Right renal cortex interstitium (tissue), 3 donors: ENCODE measurements at places on chromosomes 13 and 19. TPM values are rescaled to one million over a fixed set of nuclear protein-coding genes. Genes with fewer than 3 reads are reported as not detected.

GRCh38 chr19:2729943-2730818 is 9.0 kb upstream of the DIRAS1 start:
- no peak for DNase-seq

GRCh38 chr19:52007451-52007805 is 583 bp downstream of the ZNF615 start:
- DNase-seq, result no peak

DNA sequence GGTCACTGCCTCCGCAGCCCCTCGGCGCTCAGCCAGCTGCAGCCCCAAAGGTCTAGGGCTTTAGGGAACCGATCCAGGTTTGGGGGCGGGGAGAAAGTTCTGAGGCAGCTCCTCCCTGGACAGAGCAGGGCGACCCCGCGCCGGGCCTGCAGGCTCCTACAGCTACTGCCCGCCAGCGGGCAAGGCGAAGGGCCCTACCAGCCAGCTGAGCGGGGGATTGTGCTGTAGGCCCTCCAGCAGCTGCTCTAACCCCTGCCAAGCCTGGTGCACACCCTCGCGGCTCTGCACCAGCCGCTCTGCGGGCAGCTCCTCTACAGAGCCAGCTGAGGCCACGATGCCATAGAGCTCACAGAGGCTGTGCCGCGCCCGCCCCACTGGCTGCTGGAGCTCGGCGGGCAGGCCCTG is 14.0 kb downstream of the PLIN4 start:
- DNase-seq, result no peak

DNA sequence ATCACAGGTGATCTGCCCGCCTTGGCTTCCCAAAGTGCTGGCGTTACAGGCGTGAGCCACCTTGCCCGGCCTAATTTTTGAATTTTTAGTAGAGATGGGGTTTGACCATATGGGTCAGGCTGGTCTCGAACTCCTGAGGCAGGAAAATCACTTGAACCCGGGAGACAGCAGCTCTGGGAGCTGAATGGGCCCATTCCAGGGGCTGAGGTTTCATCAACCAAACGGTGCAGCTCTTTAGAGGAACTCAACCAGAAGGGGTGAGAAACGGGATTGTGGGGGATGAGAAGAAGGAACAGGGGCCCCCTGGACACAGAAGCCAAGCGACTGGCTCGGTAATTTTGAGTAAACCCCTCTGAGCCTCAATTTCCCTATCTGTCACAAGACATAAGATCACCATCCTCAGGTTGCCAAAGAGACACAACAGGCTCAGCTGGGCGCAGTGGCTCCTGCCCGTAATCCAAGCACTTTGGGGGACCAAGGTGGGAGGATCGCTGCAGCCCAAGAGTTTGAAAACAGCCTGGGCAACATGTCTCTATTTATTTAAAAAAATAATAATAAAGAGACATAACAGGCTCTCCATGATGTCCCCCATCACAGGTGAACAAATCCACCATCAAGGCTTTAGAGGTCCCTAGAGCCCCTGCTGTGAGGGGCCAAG is 562 bp downstream of the IQCN start:
- DNase-seq, result no peak

GNG7 gene
- polyA plus RNA-seq, result 4.9 TPM

- DNase-seq, result no peak
Observed at GRCh38 chr19:48961051-48961649, 4.0 kb upstream of the FTL start.

SIGLEC7 gene
- polyA plus RNA-seq, result 0.42 TPM

DNA sequence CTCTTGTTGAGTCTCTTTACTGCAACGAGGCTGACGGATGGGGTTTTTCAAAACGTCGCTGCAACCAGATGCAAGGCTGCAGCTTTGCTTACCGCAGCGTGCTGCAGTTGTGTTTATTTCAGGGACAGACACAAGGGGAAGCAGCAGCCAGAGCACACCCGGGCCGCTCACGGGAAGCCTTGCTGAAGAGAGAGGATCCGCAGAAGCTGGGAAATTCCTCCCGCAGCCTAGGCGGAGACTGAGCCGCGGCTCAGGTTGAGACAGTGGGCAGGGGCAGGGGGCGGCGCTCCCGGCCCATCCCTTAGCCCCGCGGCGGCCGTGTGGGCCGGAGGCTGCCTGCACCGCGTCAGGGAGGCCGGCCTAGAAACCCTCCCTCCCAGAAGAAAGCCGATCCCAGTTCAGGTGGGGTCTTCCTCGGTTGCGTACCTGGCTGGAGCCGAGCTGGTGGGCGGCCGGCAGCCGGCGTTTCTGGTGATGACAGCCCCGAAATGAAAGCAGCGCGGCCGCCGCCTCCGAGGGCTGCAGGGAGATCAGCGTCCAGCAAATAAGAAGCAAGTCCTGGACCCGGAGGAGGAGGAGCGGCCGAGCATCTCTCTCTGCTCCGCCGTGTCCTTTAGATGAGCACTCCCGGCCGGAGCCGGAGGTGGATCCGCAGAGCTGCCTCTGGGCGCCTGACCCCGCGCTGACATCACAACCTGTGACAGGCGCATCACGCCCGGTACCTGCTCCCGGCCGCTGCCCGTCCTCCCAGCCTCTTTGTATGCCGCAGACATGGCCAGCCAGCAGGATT is at the start of gene FRY:
FRY (plus strand) TSS at position 750 of the 790 bp plus-strand sequence; CDS start at position 772, 22 bp downstream.
- DNase-seq, result peak; percentile 48
